Natural killer cell (primary cell): ENCODE measurements at places on chromosomes 12 and 14.

DNA sequence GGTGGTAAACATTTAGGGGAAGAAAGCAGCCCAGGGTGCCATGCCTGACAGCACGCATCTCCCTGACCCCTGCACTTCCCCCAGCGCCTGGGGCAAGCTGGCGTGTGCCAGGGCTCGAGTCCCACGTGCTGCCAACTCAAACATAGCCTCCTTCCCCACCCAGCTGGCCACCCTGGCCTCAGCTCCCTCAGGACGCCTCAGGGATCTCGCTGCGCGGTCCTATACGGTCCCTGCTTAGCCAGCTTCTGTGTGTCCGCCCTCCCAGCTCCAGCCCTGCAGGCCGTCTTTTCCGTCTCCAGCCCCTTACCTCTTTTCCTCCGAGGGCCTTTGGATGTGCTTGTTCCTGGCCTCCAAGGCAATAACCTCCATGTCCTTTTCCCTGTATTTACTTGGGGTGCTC, 71.0 kb downstream of the TESC start:
- peaks cover 21% of the 10 kb centered on the region for H3K4me1 ChIP-seq
- peaks cover 46% of the 10 kb centered on the region for H3K36me3 ChIP-seq
- DNase-seq, result no peak
- H3K27me3 ChIP-seq, result peaks cover 3% of the 10 kb centered on the region
- H3K27ac ChIP-seq, result no peak overlapping the region

DNA sequence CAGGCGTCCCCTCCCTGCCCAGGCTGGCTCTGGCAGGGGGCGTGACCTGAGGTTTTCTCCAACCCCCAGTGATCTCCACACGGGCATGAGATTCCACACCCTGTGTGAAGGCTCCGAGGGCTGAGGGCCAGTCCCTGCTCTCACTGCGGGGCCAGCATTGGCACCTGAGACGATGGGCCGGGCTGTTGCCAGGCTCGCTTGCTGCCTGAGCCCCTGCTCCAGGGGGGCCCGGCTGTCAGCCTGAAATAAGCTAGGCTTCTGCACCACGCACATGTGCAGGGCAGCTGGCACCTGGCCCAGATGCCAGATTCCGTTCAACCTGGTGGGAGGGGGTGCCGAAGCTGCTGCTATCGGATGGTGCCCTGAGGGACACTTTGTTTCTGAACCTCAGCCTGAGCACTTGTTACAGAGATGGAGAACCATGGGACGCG, 196.5 kb upstream of the PRMT8 start:
- no peak for DNase-seq
- H3K4me1 ChIP-seq, result no peaks in the 10 kb centered on the region
- H3K36me3 ChIP-seq, result no peaks in the 10 kb centered on the region

- H3K4me1 ChIP-seq, result peaks cover 17% of the 10 kb centered on the region
- H3K4me3 ChIP-seq, result no peak overlapping the region
- no peak for DNase-seq
- no peak overlapping the region for H3K27ac ChIP-seq
- peaks cover 24% of the 10 kb centered on the region for H3K27me3 ChIP-seq
These were observed 18.8 kb downstream of the BEGAIN start for GRCh38 chr14:100568164-100568997.

- no peak overlapping the region for H3K4me3 ChIP-seq
- DNase-seq, result no peak
- H3K4me1 ChIP-seq, result no peaks in the 10 kb centered on the region
- no peaks in the 10 kb centered on the region for H3K27me3 ChIP-seq
- H3K36me3 ChIP-seq, result no peaks in the 10 kb centered on the region
These were observed 139.4 kb upstream of the SLCO1C1 start for GRCh38 chr12:20555771-20556170.
